Stimulated activated CD4-positive, alpha-beta T cell treated with anti-CD3 and anti-CD28 coated beads, TNF-alpha, amount 100 ng/mL, for 24 hours (primary cell): ENCODE measurements at places on chromosomes 5 and 9.

DNA sequence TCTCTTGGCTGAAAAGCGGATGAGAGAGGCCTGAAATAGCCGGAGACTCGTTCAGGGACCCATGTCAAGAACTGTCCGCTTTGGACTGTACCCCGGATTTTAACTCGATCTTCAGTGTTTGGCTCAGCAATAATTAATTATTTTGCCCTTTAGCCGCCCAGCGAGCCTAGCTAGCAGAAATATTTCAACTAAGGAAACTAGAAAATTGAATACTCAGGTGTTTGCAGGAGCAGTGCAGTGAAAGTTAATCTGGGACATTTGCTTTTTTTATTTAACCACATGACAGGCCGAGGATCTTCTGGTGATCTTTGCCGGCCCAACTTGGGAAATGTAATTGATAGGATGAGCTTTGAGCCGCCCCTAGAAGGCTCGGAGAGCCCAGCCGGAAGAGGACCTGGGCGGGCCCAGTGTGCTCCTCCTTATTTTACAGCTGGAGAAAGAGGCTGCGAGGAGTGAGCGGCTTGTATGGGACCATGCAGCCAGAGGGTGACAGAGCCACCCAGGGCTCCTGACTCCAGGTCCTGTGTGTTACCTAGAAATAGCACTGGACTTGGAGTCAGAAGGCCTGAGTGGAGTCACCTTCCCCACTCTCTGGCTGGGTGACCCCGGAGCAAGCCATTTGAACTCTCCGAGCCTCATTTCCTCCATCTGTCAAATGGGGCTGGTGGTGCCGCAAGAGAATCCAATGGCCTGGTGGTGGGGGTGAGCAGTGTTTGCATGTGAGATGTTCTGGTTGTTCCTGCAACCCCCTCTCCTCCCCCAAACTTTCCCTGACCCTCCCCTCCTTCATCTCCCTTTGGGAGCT, 2.4 kb downstream of the PPARGC1B start:
- DNase-seq = no peak

GRCh38 chr9:137193771-137194170, 5.3 kb downstream of the SSNA1 start:
- no peak for DNase-seq

DNA sequence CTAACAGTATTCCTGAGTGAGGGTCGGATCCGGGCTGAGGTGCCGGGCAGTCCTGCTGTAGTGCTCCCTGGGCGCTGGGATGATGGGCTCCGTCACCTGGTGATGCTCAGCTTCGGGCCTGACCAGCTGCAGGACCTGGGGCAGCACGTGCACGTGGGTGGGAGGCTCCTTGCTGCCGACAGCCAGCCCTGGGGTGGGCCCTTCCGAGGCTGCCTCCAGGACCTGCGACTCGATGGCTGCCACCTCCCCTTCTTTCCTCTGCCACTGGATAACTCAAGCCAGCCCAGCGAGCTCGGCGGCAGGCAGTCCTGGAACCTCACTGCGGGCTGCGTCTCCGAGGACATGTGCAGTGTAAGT, 15.2 kb downstream of the CRB2 start:
- DNase-seq = no peak

GRCh38 chr5:141039061-141039460, 12.1 kb upstream of the PCDHB1 start:
- no peak for DNase-seq

DNA sequence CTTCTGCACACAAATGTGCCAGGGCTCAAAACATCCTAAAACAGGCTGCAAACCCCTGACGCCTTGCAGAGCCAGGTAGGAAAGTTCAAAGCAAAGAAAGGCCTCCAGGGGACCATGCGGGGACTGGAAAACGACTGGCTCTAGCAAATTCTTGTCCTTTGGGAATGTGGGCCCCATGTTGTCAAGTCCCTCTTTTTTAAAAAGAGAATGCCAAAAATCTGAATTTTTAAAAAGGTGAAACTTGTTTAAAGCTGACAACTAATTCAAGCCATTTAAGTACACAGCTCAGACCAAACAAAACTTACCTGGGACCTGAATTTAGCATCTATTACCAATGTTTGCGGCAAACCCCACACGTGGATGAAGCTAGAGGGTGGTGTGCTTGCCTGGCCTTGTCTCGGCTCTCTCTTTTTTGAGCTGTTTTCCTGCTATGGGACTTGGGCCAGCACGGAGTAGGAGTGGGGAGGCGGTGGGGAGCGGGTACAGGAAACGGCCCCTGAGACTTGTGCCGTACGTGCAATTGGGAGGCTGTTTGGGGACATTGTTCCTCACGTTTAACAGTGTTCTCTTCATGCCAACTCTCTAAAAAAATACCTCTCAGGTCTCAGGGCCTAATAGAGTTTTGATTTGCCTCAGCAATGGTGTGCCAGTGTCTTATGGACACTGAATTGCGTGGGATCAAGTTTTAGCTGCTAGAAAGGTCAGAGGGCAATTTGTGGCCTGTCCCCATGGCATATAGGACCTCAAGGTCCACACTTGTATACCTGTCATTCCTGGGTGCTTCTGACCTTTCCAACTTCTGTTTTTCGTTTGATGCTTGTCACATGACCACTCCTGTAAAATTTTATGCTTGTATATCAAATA, 15.1 kb upstream of the PHF19 start:
- DNase-seq = no peak

DNA sequence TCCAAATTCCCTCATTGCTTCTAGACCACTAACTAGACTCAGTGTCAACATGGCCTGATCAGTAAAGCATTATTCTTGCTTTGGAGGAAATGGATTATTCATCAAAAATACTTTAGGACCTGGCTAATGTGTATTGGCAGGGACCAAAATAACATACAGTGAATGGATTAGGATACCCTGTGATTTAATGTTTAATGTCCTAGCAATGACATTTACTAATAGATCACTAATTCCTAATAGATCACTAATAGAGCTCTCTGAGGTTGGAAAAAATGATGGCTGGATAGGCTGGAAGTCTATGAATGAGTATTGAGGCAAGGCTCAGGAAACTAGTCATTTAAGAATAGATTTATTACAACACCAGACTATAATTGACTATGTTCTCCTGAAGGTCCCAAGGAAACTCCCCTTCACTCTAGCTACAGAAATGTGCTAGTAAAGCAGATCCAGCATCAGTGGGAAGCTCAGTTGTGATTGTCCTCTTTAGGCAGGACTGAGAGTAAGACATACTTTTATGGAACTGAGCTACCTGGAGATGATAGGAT, 46.1 kb upstream of the CHSY3 start:
- no peak for DNase-seq

DNA sequence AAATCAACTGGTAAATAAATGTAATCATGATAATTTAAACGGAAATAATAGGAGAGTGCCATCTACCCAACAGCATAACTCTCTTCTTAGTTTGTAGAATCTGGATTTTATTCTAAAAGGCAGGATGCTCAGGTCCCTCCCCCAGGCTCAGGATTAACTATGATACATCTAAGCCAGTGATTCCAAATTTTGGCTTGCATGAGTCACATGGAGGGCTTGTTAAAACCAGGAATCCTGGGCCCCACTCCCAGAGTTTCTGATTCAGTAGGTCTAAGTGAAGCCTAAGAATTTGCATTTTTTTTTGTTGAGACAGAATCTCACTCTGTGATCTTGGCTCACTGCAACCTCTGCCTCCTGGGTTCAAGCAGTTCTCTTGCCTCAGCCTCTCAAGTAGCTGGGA, 62.3 kb upstream of the ZFR start:
- DNase-seq = no peak

GRCh38 chr9:31210978-31211570, 1173.4 kb upstream of the ACO1 start:
- DNase-seq = peak; percentile 9

GRCh38 chr9:27184556-27185351, 75.7 kb downstream of the TEK start:
- no peak for DNase-seq

GRCh38 chr5:168468836-168469235, 17.4 kb upstream of the RARS1 start:
- no peak for DNase-seq

DNA sequence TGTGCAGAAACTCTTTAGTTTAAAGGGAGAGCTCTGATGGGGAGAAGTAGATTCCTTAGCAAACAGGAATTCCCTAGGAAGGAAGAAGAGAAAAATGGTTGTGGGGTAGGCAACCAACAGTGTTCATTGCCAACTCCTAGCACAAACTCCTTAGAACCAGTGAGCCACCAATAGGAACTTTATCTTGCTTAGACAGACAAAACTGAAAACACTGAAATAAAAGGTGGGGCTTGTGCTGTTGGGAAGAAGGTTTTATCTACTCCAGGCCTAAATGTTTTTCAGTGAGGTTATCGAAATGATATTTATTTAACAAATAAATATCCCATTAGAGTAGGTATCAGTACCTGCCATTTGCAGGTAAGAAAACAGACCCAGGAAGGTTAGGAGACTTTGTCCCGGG, 7.7 kb upstream of the GLRX start:
- no peak for DNase-seq

DNA sequence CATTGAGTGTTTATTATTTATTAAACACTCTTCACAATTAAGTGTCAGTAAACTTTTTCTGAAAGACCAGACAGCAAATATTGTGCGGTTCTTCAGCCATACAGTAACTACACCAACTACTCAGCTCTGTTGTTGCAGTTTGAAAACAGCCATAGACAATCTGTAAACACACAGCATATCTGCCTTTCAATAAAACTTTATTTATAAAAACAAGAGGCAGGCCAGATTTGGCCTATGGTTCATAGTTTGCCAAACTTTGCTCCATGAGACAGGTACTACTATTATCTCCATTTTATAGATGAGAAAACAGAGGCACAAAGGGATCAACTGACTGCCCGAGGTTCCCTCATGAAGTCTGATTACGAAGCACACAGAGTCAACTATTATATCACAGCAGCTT, 11.5 kb downstream of the ADAMTS12 start:
- DNase-seq = no peak

DNA sequence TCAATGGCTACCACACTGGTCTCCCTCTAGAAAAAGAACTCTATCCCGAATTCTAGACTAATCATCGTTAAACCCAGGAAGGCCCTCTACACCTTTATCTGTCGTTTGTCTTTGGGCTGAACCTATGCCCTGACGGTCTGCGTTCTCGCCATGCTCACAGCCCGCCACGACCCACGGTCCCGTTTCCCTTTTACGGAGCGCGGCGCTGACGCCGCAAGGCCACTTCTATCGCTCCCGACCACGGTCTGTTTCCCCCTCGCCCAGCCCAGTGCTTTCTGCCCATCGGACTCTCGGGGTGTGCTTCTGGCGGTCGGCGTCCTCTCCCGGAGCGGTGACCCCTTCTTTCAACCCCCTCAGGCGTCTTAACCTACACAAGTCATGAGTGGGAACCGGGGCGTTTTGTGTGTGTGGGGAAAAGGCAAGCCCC, 974 bp downstream of the C9orf40 start:
- DNase-seq = no peak

- no peak for DNase-seq
Observed at GRCh38 chr5:51599587-51599986, 216.3 kb downstream of the ISL1 start.

DNA sequence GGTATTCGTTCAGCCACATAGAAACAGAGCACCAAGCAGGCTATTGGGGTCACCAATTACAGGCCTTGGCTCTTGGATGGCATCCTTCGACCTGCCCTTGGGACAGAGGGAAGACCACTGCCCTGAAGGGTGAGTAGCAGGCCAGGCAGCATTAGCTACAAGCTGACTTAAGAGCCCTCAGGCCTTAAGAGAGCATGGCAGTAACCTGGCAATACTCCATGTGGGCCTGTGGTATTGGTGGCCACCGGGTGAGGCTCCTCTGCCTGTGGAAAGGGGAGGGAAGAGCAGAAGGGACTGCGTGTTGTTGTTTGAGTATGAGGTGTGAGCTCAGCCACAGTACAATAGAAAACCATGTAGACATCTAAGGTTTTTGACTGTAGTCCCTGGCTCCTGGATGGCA, 170.6 kb downstream of the MCTP1 start:
- no peak for DNase-seq

DNA sequence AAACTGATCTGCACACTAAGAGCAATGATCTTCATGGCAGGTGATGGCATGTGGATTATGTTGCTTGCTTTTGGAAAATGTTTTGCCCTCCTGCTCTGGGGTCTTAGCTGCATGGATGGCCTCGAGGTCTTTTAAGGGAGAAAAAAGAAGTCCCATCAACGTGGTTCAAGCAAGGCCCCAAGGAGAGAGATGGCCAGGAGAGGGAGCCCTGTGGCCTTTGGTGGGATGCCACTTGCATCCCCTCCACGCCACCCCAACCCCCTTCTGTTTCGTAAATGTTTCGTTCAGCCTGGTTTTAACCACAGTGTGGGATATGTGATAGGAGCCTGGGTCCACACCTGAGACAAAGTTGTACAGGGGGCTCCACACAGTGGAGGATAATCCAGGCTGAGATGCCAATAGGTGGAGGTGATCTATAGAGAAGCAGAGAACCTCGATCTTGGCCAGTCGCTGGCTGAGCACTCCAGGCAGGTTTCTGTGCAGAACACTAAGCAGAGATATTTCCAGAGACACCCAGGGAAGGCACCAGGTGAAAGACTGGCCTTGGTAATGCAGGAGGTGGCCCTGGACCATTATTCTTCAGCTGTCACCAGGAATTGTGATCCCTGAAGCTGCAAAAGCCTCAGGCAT, 25.8 kb upstream of the FRRS1L start:
- no peak for DNase-seq

GRCh38 chr5:77797136-77797535, 21.0 kb upstream of the TBCA start:
- no peak for DNase-seq

GRCh38 chr5:83711982-83712601, 8.6 kb downstream of the HAPLN1 start:
- no peak for DNase-seq

- DNase-seq = no peak
Observed at GRCh38 chr9:98215821-98216220, 23.4 kb upstream of the CORO2A start.

GRCh38 chr9:21964925-21965385, 29.2 kb downstream of the CDKN2A start:
- DNase-seq = peak; percentile 26

- no peak for DNase-seq
Observed at GRCh38 chr5:135833961-135834638, 363 bp upstream of the SLC25A48 start.

GRCh38 chr5:9269014-9269413, 276.9 kb downstream of the SEMA5A start:
- DNase-seq = no peak

GRCh38 chr9:109414125-109414785, 83.9 kb downstream of the PTPN3 start:
- no peak for DNase-seq

- no peak for DNase-seq
Observed at GRCh38 chr5:176740131-176740701, 70.1 kb upstream of the UNC5A start.
